Lower leg skin (tissue), 4 donors: ENCODE measurements at places on chromosomes 7 and 10.

DNA sequence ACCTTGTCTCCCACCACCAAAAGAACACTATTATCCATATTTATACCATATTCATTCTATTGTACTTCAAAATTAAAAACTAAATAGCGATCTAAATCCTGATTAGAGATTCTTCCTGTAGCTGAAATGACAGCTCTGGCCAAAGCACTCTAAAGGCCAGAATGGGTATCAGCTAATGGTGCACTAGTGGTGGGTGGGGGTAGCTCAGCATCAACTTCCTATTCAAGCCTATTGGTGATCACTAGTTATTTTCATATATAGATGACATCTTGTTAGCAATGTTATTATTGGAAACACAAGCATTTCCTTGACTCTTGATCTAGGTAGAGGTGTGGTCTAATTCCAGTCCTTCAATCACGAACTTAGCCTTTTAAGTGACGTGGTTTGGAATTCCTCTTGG is 43.6 kb downstream of the TET1 start:
- DNase-seq, result no peak

DNA sequence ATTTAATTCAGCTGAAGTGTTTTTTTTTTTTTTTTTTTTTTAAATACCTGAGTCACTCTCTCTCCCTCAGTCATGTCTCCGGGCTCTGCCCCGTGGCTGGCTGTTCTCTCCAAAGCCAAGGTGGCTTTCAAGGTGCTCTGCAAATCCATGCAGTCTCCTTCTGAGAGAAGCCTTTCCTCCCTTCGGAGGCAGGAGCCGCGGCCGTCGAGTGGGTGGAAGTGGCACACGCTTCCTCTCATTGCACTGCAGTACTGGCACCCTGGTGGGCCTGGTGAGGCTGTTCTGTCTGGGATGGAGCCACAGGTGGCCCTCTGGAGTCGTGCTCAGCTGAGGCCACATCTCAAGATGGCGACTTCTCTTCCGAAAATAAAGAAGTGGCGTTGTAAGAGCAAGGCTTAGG is 221.8 kb downstream of the GLRX3 start:
- DNase-seq, result no peak

DNA sequence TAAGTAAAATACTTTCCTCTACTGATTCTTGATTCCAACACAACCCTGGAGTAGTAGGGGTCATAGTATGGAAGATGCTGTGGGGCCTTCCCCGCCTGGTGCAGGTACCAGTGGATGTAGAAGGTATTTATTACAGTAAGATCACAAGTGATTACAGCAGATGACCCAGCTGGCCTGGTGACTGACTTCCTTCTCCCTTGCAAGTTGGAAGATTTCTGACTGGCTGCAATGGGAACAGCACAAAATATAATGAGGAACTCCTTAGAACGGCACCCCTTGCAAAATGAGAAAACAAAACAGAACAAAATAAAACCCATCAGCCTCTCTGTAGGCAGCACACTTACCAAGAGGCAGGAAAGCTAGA is 61.7 kb upstream of the TARP start:
- DNase-seq, result no peak

GRCh38 chr10:56346845-56347415 is 14.1 kb downstream of the ZWINT start:
- no peak for DNase-seq

DNA sequence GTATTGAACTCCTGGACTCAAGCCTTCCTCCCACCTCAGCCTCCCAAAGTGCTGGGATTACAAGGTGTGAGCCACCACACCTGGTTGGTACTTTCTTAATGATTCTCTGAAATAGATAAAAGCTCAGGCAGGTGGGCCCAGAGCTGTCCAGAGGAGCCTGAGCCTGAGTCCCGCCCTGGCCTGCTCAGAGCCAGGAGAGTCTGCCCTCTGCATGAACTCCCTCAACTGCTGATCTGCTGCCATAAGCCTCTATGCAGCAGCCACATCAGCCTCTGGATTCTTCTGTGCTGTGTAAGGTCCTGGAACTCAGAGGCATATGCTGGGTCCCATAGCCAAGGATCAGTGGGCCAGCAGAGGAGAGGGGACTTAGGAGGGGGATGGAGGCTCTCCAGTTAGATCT is 23.1 kb upstream of the DDIT4 start:
- peak; percentile 75 for DNase-seq

DNA sequence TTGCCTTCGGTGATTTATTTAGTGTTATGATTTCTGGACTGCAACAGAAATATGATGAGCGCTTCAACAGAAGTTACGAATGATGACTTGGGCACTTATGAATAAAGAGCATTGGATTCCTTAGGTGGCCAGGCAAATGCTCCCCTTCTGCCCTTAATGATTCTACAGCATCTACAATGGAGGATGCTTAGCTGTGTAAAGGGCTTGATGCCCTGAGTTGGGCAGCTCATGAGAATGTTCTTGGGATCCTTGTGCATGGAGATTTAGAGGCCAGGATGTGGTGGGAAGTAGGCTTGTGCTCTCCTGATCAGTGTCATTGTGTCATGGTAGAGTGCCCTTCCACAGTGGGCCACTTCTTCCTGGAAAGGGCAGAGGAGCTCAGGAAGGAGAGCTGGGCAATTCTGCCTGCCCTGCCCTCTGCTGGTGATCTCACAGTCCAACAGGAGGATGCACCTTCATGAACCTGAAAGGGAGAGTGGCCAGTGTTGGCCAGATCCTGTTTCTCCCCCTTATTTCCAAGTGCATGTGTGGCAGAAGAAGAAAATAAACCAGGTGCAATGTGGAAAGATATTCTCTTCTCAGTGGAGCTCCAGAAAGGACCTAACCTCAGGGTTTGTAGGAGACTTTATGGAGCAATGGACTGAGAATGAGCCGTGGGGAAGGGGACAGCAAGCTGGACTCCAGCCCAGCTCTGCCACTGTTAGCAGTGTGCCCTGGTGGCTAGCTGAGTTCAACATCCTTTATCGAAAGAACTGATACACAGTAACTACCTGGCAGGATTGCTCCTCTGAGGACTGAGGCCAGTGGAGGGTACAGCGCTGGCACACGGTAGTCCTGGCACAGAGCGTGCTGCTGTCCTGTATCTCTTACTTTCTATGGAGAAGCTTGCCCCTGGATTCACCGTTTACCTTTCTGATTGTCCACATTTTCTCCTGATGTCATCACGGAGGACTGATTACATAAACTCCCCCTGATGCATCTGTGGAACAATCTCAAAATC is 182.9 kb downstream of the BMPER start:
- DNase-seq, result no peak
